ENCODE measurements at places on chromosomes 12 and 14.

- no peak for DNase-seq
These were observed 13.0 kb downstream of the SERPINA11 start for GRCh38 chr14:94439453-94440057.

DNA sequence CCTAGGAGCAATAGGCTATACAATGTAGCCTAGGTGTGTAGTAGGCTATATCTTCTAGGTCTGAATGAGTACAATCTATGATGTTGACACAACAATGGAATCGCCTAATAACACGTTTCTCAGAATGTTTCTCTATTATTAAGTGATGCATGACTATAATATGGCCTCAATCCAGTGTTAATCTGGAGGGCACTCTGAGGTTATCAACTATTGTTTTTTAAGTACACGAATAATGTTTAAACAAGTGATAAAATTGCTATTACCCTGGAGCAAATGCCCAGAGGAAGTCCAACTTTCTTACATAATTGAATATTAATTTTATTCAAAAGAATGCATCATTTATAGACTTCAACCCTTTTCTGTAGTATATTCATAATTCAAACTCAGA, 16.4 kb upstream of the CNIH1 start:
- DNase-seq, result no peak

- DNase-seq, result no peak
These were observed 16.2 kb upstream of the CRADD start for GRCh38 chr12:93661021-93661420.

DNA sequence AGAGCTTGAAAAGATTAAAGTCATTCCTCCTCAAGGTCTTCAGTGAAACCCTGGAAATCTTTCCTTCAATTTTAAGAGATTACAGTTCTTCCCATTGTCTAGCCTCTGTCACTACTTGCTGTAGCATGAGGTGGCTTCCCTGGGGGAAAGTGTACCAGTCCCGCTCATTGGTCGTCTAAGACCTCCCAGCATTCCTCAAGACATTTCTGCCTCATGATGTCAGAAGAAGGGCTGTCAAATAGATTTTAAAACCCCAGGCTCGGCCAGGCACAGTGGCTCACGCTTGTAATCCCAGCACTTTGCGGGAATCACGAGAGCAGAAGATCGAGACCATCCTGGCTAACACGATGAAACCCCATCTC, 46.7 kb downstream of the SMUG1 start:
- no peak for DNase-seq

DNA sequence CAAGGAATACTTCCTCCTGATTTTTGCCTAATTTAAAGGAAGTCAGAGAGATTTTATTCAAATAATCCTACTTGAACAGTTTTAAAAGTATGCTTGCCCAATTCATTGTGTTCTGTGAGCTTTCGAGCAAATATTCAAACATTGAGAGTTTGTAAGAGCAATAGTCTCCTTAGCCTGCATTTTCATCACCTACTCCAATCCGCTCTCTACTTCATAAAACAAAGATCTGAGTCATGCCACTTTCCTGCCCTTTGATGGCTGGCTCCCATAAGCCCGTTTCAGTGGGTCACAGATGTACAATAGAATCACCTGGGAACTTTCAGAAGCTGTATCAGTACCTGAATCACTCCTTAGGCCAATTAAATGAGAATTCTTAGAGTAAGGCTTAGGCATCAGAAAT, 319.2 kb downstream of the PDZRN4 start:
- no peak for DNase-seq

- DNase-seq, result no peak
These were observed 26.2 kb downstream of the TMEM30B start for GRCh38 chr14:61254808-61255526.

GRCh38 chr12:106976668-106977067, 10.3 kb downstream of the MTERF2 start:
- DNase-seq, result no peak

DNA sequence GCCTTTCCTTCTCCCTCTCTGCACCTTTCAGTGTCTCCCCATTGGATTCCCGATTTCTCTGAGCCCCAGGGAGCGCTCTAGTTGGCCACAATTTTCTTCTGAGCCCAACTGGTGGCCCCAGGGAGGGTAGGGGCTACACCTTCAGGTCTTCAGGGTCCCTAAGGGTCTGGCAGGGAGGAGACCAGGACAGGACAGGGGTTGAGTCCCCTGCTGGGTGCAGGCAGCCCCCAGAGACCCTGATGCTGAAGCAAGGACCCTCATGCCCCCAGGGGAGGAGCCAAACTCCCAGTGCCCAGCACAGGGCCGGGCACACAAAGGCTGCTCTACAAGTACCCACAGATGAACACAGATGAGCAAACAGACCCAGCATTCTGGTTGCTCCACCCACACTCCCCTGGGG, 12.7 kb downstream of the FOXN4 start:
- DNase-seq, result no peak

DNA sequence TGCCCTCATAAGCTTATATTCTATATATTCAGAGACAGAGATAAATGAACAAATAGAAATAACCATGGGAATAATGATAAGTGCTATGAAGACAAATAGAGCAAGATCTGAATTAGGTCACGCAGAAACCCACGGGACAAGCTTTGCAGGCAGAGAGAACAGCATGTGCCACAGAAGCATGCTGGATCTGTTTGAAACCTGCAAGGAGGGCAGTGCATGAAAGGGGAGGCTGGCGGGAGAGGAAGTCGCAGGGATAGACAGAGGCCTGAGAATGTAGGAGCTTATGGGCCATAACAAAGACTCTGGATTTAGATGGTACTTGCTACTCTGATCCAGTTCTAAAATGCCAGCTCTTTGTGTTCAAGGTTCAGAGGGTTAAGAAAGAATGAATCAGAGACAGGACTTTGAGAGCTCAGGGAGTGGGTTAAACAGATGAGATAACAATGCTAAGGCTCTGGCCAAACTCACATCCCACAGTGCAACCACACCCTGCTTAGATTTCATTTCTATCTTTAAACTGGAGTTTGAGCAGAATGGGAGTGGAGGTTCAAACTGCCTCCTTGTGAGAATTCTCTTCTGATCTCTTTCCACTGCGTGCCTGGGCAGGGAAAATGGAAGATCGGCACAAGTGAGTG, 49.2 kb upstream of the PPP1R12A start:
- no peak for DNase-seq

GRCh38 chr12:121184425-121184824, 25.5 kb upstream of the P2RX4 start:
- DNase-seq, result no peak

DNA sequence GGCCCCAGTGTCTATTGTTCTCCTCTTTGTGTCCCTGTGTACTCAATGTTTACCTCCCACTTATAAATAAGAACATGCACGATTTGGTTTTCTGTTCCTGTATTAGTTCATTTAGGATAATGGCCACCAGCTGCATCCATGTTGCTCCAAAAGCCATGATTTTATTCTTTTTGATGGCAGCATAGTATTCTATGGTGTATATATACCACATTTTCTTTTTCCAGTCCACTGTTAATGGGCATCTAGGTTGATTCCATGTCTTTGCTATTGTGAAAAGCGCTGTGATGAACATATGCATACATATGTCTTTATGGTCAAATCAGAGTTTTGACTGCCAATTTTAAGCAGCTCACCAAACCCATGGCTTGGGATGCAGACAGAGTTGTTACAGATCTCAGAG, 17.2 kb upstream of the ANP32D start:
- no peak for DNase-seq

DNA sequence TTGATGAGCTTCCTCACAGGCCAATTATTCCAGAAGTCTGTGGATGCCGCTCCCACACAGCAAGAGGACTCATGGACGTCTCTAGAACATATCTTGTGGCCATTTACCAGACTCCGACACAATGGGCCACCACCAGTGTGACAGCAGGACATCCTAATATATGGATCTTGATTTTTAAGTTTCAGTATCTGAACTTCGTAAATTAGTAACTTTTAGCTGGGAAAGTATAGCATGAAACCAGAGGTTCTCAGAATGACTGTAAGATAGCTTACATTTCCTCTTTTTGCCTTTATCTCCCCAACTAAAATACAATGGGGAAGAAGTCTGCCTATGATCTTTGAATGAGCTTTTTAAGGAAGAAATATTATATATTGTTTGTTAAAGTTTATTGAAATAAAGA, 87.0 kb downstream of the DNAI7 start:
- DNase-seq, result no peak

- no peak for DNase-seq
These were observed 273.9 kb downstream of the GLT1D1 start for GRCh38 chr12:129127211-129127610.

GRCh38 chr12:153080-153746, 60.7 kb downstream of the SLC6A12 start:
- DNase-seq, result peak; percentile 52

DNA sequence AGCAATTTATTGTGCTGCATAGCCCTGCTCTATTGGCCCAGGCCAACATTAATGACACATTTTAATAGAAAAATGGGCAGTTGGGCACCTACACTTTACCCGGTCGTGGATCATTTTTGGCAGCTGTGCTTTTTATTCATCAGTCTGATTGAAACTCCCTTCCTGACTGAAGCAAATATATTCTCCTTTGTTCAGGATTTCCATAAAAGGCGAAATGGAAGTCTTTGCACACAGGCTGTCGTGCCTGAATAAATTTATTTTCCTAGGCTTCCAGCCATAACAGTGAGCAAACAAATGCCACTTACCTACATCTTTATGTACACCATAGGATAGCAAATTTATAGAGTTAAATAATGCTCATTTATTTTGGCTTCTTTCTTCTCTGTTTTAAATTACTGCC, 480.7 kb upstream of the DCN start:
- DNase-seq, result no peak

- no peak for DNase-seq
These were observed 30.6 kb upstream of the ISM2 start for GRCh38 chr14:77529213-77529612.

DNA sequence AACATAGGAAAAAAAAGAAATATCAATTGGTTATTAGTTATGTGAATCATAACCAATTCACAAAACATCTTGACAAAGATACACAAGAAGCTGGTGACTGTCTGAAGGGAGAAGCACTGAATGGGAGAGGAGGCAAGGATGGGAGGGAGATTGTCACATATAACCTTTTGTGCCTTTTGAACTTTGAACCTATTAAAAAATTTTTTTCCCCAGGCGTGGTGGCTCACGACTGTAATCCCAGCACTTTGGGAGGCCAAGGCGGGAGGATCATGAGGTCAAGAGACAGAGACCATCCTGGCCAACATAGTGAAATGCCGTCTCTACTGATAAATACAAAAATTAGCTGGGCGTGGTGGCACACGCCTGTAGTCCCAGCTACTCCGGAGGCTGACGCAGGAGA, 12.6 kb downstream of the DYNLL1 start:
- DNase-seq, result no peak

DNA sequence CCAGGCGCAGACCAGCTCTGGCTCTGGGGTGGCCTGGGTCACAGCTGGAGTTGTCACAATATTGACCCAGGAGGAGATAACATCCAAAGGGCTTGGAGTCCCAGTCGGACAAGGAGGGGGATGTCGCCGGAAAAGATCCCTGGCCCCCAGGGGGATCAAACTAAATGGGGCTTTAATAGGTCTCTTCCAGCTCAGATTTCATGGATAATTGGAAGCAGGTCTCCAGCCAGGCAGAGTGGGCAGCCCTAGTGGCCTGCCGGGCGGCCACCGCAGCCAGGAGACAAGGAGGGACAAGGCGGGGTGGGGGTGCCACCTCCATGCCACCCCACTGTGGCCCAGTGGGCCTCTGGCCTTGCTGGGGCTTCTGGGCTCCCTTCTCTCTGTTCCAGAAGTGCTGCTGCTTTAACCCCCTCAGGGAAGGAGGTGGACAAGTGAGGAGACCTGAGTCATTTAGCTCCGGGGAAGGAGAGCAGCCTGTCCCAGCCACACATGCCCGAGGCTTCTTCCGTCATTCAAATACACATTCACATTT, 23.1 kb upstream of the PGF start:
- DNase-seq, result no peak

- DNase-seq, result no peak
These were observed 141.8 kb downstream of the MYRFL start for GRCh38 chr12:69966839-69967238.

- no peak for DNase-seq
These were observed 10.8 kb downstream of the KRT1 start for GRCh38 chr12:52669426-52669825.

DNA sequence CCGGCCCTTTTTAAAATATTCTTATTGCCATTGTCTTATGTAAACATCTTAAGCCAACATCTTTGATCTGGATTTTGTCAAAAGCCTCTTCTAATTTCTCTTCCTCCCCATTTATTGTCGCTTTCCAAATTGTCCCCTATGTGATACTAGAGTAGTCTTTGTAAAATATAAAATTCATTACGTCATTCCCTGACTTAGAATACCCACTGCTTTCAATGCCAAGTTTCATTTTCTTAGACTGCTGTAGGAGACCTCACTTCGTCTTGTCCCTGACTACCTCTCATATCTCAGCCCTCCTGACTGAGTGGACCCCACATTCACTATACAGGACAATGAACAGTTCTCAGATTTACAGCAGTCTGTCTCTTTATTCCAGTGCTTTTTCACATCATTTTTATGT, 633.9 kb upstream of the LMO3 start:
- no peak for DNase-seq

DNA sequence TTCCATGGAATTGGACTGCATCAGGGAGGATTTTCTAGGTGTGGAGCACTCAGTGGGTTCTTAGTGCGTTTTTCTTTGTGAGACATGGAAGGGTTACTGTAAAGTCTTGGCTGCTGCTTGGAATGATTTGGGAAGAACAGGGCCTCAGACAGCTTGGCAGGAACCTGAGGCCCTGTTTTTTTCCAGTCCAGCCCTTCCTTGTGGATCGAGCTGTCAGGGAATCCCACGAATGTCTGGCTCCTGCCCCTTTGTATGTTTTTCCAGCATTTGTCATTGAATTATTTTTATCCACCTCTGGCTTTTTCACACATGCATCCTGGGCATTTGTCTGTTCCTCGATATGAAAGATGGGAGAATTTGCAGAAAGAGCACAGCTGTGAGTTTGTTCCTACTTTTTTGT, 158.5 kb downstream of the TGFB3 start:
- no peak for DNase-seq

GRCh38 chr12:75996861-75997447, 34.6 kb downstream of the PHLDA1 start:
- no peak for DNase-seq

DNA sequence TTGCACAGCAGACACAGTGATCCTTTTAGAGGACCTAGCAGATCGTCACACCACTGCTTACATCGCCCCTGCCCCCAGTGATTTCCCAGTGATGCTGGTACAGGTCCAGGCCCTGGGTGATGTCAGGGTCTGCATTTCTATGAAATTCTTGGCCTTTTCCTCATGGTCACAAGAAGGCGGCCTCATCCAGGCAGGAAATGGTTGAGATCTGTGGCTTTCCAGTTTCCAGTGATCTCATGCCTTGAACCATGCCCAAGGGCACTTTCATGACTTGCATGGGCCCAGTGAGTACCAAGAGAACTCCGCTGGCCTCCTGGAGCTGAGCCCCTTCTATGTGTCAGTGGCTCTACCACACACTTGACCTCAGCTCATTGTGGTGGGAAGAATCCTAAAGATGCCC, 41.9 kb upstream of the BDKRB2 start:
- no peak for DNase-seq

DNA sequence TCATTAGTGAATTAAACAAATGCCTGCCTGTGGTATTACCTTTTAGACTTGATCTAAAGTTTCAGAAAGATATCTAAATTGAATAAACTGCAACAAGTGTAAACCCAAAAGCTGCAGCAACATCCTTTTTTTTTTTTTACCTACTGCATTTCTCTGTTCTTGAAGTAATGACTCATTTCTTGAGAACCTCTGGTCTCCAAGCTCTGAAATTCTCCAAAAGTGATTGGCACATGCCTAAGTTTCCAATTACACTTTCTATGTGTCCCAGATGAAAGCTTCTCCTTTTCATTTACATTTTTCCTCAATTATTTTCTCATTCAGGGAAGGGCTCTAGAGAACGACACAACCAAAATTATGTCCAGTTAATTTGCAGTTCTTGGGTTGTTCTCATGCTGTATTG, 435.2 kb upstream of the DCN start:
- DNase-seq, result no peak

Data from stimulated activated CD8-positive, alpha-beta memory T cell treated with anti-CD3 and anti-CD28 coated beads, Interleukin-4, amount 100 ng/mL, for 24 hours (primary cell).